ENCODE measurements at places on chromosomes 5 and 9. TPM values are rescaled to one million over a fixed set of nuclear protein-coding genes. Genes with fewer than 3 reads are reported as not detected.
A peak's percentile ranks its signal among the peaks of the same experiment; 100 is the strongest.

GRCh38 chr5:149434162-149435014, 55.3 kb upstream of the IL17B start:
- DNase-seq: peak; percentile 69

DNA sequence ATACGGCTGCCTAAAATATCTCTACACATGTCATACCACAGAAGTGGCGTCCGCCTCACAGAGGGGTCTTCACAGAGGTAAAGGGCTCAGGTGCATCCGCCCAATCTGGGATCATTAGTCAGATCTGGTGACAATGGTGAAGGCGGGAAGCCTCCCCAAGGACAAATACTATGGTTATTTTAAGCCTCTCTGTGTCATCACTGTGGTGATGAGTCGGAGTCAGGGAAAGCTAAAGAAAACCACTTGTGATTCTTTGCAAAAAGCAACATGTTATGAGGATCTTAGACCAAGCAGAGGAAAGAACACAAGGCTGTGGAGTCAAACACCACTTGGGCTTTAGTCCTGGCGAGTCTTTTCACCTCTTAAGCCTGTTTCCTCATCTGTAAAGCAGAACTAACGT, 190.4 kb downstream of the DRD1 start:
- no peak for DNase-seq

DNA sequence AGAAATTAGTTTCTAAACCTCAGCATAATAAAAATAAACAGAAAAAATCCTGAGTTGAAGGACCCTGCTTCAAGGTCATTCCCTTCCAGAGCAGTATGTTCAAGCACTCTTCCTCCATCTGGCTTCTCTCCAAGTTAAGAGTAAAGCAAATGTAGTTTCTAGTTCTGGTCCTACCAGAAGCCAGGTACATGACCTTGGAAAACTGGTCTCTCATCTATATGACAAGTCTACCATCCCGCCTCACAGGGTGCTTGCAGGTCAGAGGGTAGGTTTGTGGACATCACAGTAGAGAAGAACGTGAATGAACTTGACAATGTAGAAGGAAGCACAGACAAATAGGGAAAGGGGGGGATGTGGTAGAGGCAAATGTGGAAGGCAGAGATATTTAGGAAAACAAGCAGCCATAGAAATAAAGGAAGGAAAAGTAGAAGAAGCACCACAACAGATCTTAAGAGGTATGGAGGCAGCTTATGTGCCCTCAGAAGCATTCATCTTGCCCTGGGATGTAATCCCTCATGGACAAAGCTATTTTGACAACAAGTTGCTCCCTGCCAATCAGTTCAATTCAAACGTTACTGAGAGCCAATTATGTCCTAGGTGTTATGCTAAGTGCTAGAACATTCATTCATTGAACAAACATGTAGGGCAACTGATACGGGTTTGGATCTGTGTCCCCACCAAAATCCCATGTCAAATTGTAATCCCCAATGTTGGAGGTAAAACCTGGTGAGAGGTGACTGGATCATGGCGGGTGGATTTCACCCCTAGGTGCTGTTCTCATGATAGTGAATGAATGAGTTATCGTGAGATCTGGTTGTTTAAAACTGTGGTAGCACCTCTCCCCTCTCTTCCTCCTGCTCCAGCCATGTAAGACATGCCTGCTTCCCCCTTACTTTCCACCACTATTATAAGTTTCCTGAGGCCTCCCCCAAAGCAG, 23.7 kb upstream of the CTNNAL1 start:
- DNase-seq: peak; percentile 5

GRCh38 chr5:32794086-32794485, 83.0 kb downstream of the NPR3 start:
- DNase-seq: no peak

DNA sequence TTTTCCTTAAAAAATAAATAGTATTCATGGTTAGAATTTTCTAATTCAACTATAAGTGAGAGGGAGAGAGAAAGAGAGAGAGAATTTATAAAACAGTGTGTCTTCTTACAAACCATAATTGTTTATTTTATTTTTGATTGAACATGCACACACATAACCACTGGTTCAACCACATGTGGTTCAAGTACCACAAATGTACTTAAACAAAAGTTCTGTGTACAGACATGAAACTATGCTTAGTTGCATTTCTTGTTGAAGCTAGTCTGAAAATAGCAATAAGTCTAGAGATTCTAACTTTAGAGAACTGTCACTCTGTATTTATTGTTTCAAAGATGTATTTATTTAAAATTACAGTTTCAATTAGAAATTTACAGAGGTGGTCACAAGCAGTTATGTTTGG, 130.6 kb upstream of the PDE4D start:
- no peak for DNase-seq

GRCh38 chr9:121242219-121242958, 25.6 kb upstream of the GSN start:
- peak; percentile 40 for DNase-seq

The TMEM252 gene
- 1.1 TPM for polyA plus RNA-seq

The RANBP3L gene
- 0.60 TPM for polyA plus RNA-seq

The AKNA gene
- 10.9 TPM for polyA plus RNA-seq

The SLC6A19 gene
- 0.09 TPM for polyA plus RNA-seq

The DBH gene
- 0.48 TPM for polyA plus RNA-seq
